ENCODE measurements at places on chromosomes 13 and 19.
A peak's percentile ranks its signal among the peaks of the same experiment; 100 is the strongest.

GRCh38 chr19:5293612-5294378 is 46.8 kb downstream of the PTPRS start:
- DNase-seq = no peak

DNA sequence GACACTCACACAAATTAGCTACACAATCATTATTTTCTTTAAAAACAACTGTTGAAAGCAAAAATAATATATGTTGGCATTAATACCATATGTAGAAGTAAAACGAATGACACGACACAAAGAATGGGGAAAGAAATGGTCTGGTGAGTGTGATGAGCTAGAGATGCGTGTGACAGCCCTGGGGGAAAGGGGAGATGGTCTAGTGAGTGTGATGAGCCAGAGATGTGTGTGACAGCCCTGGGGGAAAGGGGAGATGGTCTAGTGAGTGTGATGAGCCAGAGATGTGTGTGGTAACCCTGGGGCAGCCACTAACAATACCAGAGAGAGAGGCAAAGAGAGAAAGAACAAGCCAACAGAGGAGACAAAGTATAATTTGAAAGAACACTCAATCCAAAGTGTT is 22.3 kb upstream of the LAMP1 start:
- no peak for DNase-seq

- no peak for DNase-seq
Observed at GRCh38 chr19:46351241-46352041, 4.6 kb downstream of the PPP5C start.

GRCh38 chr13:72368031-72368430 is 359.4 kb downstream of the MZT1 start:
- DNase-seq = no peak

GRCh38 chr19:50187937-50188336 is 15.5 kb upstream of the MYH14 start:
- no peak for DNase-seq

GRCh38 chr19:51096473-51097165 is 11.6 kb downstream of the CTU1 start:
- no peak for DNase-seq

DNA sequence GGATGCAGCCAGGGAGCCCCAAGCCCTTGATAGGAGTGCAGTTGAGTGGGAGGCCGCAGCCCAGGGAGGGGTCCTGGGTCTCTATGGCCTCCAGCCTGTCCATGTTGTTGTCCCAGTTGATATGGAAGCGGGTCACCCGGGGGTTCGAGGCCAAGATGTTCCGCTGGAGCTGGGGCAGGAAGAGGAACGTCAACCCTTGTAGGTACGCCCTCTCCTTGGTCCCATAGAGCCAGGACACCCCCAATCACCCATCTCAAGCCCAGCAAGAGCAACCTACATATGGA is 2.9 kb upstream of the PRKACA start:
- DNase-seq = no peak

DNA sequence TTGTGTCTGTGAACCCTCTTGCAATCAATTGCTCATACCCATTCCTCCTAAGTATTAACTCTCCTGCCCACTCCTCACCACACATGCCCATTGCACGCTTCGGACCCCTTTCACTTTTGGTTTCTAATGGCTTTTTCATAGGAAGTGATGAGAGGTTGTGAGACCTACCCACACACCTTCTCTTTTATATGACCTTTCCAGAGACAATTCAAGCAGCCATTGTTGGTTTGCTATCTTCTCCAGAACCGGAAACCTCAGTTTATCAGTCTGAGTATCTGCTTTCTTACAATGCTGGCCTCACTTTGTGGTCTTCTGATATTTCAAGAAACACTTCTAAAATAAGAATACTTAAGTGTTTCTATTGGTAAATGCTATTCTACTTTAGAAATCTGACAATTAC is 1550.8 kb upstream of the SLC10A2 start:
- no peak for DNase-seq

DNA sequence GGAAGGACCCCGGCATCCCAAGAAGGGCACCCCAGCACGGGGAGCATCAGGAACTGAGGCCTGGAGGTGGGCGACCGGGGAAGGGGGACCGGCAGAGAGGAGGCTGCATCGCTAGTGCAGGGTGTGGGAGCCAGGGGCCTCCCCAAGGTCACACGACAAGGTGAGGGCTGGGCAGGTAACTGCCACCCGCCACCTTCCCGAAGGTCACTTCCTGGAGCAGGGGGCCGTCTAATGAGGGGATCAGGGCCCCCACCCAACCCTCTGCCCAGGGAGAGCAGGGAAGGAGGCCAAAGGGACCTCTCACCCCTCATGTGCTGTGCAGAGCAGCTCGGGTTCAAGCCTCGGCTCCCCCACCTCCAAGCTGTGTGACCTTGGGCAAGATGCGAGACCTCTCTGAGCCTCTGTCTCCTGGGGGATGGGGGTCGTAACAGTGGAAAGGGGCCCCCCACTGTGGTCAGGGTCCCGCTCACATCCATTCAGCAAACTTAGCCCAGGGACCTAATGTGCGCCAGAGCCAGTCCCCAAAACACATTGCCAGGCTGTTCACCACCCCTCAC is 6.0 kb downstream of the ZBTB7A start:
- DNase-seq = no peak

DNA sequence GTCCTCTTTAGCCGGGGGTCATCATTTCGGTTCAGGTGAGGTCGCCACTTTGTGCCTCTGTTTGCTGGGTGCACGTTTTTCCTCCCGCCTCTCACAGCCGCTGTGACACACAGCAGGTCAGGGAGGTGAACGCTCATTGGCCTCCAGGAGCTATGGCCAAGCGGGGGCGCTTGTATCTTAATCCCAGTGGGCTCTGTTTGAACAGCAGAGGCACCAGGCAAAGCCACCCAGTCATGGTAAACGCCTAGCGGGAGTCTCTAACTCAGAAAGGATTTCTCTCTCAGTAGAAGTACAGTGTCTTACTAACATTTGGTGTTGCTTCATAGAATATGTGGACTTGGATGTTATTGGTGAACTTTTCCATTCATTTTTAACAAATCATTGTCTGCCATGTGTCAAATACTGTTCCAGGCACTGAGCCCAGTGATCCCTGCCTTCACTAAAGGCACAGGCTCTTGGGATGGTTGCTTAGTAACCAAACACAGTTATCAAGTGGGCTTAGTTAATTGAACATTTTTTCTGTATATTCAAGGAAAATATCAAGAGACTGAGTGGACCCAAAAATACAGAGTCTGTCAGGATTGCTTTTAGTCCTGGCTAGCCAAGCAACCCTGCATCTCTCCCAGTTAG is 186.7 kb downstream of the STK24 start:
- no peak for DNase-seq

- peak; percentile 91 for DNase-seq
Observed at GRCh38 chr13:98105929-98106336, 37.0 kb upstream of the FARP1 start.

- DNase-seq = no peak
Observed at GRCh38 chr13:104297075-104297474, 1230.9 kb upstream of the SLC10A2 start.

- DNase-seq = no peak
Observed at GRCh38 chr13:95387733-95388207, 86.5 kb upstream of the ABCC4 start.

Data from erythroblast (primary cell).